ENCODE measurements at places on chromosomes 7 and 10.

DNA sequence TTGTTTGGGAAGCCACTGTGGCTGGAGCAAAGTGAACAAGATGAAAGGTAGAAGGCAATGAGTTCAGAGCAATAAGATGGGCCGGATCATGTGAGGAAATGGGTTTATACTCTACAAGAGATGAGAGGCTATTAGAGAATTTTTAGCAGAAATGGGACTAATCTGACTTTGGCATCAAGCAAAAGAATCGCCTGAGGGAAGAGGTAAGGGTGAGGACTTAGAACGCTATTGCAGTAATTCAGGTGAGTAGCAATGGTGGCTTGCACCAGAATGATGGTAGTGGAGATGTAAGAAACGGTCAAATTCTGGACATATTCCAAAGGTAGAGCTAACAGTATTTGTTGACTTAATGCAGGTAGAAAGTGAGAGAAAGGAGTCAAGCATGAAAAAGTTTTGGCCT lies 29.5 kb upstream of the AKAP9 start:
- DNase-seq, result no peak

DNA sequence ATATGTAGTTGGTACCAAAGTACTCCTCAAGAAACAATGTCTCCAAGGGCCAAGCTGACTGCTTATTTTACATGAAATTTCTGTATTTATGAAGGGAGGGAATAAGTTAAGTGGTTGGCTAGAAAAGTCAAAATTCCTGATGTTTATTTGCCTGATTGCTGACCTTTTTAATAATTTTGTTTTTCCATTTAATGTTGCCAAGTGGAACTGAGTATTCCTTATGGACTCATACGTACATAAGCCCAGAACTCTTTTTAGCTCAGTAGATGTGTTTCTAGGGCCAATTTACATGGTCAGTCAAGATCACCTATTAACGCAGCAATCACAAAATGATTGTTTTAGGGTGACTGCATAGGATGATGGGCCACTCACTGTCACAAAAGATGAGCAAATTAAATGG lies 78.3 kb upstream of the FZD8 start:
- no peak for DNase-seq

- no peak for DNase-seq
Observed at GRCh38 chr7:77367976-77368375, 48.2 kb downstream of the GSAP start.

DNA sequence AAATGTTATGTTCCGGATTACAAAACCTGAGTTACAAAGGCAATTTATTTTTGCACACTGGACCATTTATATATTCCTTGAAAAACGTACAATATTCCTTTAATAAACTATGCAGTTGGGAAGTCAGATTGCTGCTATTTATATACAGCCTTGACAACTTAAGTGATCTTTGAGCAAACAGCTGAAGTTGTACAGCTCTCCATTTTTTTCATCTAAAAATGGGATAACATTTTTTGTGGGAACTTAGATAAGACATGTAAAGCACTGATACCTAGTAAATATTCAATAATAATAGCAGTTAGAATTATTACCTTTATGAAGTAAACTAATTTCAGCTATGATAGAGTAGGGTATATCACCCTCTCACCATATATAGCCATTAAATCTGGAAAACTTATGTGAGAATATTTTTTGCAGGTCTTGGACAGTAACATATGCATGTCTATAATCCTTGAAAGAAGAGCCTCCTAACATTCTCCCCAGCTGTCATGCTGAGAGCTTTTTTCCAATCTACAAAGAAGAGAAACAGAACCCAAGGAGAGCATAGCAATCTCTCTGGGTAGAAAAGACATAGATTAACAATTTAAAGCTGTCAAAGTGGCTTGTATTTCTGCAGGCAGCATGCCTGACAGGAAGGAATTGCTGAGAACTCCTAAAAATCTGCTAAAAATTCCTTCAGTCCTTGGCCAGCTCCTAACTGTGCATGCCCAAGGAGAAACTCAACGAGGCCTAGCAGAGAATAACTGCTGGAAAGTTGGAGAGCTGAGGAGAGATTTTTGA lies 326.0 kb downstream of the CRPPA start:
- no peak for DNase-seq
